Cortex of kidney (tissue), 1 donor: ENCODE measurements at places on chromosomes 5 and 9.

DNA sequence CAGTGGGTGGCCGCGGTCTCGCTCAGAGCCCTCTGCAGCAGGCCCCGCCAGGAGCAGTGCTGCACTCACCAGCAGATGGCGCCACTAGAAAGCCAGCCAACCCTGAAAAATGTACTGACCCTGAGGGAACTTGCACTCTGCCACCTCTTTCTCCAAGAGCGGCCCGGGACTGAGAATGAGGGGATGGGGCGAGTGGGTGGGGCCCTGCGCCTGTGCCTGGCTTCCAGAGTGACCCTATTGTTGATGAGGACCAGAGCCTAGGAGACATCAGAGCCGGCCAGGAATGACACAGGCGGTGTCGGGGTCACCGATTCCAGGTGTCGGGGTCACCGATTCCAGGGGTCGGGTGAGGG, 2.9 kb upstream of the IL17B start:
- DNase-seq: no peak

- DNase-seq: no peak
Observed at GRCh38 chr5:82754759-82755158, 322.4 kb downstream of the TMEM167A start.

- DNase-seq: no peak
Observed at GRCh38 chr5:61538722-61539501, 206.9 kb downstream of the ZSWIM6 start.

GRCh38 chr5:177547736-177548135, 6.6 kb downstream of the FAM193B start:
- no peak for DNase-seq

DNA sequence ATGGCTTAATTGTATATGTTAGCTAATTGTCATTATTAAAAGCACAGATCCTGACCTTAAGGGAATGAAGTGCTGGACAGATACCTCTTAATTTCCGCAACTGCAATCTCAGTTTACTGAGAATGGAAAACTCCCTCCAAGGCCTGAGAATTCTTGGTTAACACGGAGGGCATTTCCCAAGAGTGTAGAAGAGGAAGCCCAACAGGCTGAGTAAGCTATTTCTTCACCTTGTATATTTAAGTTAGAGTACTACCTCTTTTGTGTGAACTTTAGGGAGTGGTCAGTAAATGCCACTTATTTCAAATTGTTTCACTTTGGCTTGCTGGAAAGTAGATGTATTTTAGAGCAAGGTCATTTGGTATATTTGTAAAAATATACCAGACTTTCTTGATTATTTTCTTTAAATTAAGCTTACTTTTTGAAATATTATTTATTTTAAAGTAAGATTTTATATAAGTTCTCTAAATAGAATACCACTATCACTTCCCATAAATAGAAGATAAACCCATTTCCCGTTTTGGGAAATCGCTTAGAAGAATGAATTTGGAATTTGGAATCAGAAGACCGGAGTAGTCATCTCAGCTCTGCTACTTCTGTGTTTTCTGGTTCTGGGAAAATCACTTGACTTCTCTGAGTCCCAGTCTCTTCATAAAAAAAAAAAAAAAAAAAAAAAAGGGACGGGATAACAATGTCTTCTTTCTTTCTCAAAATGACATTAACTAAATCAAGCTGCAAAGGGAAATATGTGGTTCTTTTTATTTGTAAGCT, 26.0 kb upstream of the C9orf72 start:
- DNase-seq: no peak

GRCh38 chr5:125987677-125988255, 435.4 kb upstream of the GRAMD2B start:
- DNase-seq: no peak

- DNase-seq: no peak
Observed at GRCh38 chr5:139402561-139403158, 1.2 kb downstream of the SPATA24 start.

- no peak for DNase-seq
Observed at GRCh38 chr5:163877865-163878264, 372.4 kb downstream of the MAT2B start.
